ENCODE measurements at places on chromosomes 5 and 9.

GRCh38 chr9:95645579-95645978 is 128.8 kb upstream of the PTCH1 start:
- DNase-seq, result no peak

GRCh38 chr5:127834094-127834531 is 130.9 kb downstream of the CCDC192 start:
- no peak for DNase-seq

GRCh38 chr5:76331126-76331525 is 72.0 kb upstream of the IQGAP2 start:
- no peak for DNase-seq

- DNase-seq, result no peak
Observed at GRCh38 chr5:72206994-72207393, 99.7 kb downstream of the MAP1B start.

- peak; percentile 80 for DNase-seq
Observed at GRCh38 chr5:55232985-55233928, at the start of gene CCNO. CCNO (minus strand) TSS chr5:55233608; CDS start chr5:55233523, 85 bp downstream.

DNA sequence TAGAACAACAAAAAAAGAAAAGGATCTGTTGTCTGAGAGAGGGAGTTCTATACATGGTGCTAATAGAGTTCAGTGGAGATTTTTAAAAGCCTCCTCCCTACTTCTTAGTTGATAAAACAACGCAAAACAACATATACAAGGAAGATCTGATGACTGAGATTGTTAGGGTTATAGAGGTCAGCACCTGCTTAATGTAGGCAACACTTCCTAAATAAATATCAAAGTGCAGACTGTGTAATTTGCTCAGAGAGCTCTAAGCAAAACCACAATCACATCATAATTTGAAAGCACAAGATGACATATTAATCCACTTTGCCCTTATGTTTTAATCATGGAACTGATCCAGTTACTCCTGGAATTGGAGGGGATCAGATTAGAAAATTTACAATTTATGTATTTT is 474.5 kb downstream of the PRR16 start:
- no peak for DNase-seq

GRCh38 chr5:179421144-179421901 is 76.1 kb upstream of the ADAMTS2 start:
- DNase-seq, result no peak

- no peak for DNase-seq
Observed at GRCh38 chr5:66701244-66701643, 105.1 kb downstream of the MAST4 start.

DNA sequence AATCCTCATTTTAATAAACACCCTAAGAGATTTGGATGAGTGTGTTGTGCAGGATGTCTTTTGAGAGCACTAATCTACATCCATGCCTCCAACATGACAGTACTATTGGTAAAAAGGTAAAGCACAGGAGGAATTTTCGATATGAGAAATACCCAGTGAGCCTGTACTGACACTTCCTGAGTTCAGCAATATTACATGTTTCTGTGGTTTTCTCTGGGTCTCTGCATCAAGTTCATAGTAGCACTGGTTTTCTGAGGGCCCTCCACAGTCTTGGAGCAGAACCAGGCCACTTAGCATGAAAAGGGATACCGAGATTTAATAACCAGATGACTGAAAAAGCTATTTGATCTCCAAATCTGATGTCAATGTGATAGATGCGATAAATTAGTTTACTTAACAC is 524.1 kb downstream of the TMEM38B start:
- no peak for DNase-seq

- DNase-seq, result no peak
Observed at GRCh38 chr5:1013238-1013947, 4.8 kb downstream of the NKD2 start.

GRCh38 chr5:73121119-73121463 is 716 bp downstream of the TMEM171 start:
- no peak for DNase-seq

- DNase-seq, result no peak
Observed at GRCh38 chr5:165201771-165202518, 1696.5 kb downstream of the MAT2B start.

GRCh38 chr9:87909310-87910041 is 8.3 kb upstream of the SPATA31C1 start:
- DNase-seq, result no peak

Data from testis (tissue), 5 donors.